ENCODE measurements at places on chromosomes 6 and 20. TPM values are rescaled to one million over a fixed set of nuclear protein-coding genes. Genes with fewer than 3 reads are reported as not detected.

The TRIM40 gene
- not detected for polyA plus RNA-seq

The TCP11 gene
- not detected for polyA plus RNA-seq

DNA sequence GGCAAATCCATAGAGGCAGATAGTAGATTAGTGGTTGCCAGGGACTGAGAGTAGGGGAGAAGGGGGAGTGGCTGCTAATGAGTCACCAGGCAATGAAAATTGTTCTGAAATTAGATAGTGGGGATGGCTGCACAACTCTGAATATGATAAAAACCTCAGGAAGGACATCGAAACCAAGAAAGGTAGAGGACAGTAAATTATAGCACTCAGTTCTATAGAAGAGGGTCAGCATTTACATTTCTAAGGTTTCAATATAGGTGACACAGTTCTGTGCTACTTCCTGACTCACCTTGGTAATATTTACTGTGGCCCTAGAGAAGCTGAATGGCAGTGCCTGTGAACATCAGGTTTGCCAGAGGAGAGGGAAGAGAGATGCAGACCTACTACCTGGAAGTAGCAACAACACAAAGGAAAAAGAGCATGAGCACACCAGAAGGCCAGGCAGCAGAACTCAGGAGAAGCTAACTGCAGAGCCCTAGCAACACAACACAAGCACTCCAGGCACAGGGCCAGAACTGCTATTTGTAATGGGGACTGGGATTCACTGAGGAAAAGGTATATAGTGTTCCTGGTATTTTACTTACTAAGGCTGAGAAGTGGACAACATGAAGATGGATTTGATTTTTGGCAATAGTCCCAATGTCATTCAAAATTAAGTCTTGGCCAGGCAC lies 75.9 kb downstream of the PLCG1 start:
- H3K4me1 ChIP-seq, result no peaks in the 10 kb centered on the region
- DNase-seq, result no peak
- H3K4me3 ChIP-seq, result no peak overlapping the region
- H3K27ac ChIP-seq, result no peak overlapping the region

GRCh38 chr6:36698196-36698595 lies 570 bp downstream of the RAB44 start:
- H3K27ac ChIP-seq, result no peak overlapping the region
- no peaks in the 10 kb centered on the region for H3K27me3 ChIP-seq
- peaks cover 1% of the 10 kb centered on the region for H3K4me1 ChIP-seq
- no peak for DNase-seq
- H3K4me3 ChIP-seq, result no peak overlapping the region

DNA sequence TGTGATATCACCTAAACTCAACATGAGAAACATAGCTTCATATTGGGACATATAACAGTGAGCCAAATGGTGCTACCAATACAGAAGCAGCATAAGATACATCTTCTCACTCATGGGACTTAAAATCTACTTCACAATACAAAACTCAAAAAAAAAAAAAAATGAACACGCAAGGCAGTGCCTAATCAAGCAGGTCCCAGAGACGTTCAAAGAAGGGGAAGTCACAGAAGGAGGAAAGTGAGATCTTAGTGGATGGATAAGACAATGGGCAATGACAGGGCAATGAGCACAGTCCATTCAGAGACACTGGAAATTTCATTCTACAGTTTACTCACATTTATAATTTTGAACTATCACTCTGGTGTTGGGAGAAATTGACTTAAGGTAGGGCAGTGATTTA lies 88.3 kb downstream of the FAM50B start:
- H3K4me3 ChIP-seq, result no peak overlapping the region
- DNase-seq, result no peak
- H3K36me3 ChIP-seq, result no peaks in the 10 kb centered on the region
- H3K4me1 ChIP-seq, result no peaks in the 10 kb centered on the region

- DNase-seq, result no peak
- H3K4me1 ChIP-seq, result no peaks in the 10 kb centered on the region
- H3K36me3 ChIP-seq, result peaks cover 26% of the 10 kb centered on the region
- H3K4me3 ChIP-seq, result no peak overlapping the region
- H3K27ac ChIP-seq, result no peak overlapping the region
Measured at GRCh38 chr6:125931733-125932450, 24.7 kb upstream of the HINT3 start.

- DNase-seq, result no peak
- H3K27ac ChIP-seq, result no peak overlapping the region
- no peaks in the 10 kb centered on the region for H3K4me1 ChIP-seq
- H3K4me3 ChIP-seq, result no peak overlapping the region
- no peaks in the 10 kb centered on the region for H3K27me3 ChIP-seq
Measured at GRCh38 chr20:20229595-20229994, 138.3 kb upstream of the INSM1 start.

Measured in CD4-positive, CD25-positive, alpha-beta regulatory T cell (primary cell).